ENCODE measurements at places on chromosomes 3 and 15.

- no peak for DNase-seq
These were observed 88.3 kb upstream of the FRMD4B start for GRCh38 chr3:69474186-69474585.

DNA sequence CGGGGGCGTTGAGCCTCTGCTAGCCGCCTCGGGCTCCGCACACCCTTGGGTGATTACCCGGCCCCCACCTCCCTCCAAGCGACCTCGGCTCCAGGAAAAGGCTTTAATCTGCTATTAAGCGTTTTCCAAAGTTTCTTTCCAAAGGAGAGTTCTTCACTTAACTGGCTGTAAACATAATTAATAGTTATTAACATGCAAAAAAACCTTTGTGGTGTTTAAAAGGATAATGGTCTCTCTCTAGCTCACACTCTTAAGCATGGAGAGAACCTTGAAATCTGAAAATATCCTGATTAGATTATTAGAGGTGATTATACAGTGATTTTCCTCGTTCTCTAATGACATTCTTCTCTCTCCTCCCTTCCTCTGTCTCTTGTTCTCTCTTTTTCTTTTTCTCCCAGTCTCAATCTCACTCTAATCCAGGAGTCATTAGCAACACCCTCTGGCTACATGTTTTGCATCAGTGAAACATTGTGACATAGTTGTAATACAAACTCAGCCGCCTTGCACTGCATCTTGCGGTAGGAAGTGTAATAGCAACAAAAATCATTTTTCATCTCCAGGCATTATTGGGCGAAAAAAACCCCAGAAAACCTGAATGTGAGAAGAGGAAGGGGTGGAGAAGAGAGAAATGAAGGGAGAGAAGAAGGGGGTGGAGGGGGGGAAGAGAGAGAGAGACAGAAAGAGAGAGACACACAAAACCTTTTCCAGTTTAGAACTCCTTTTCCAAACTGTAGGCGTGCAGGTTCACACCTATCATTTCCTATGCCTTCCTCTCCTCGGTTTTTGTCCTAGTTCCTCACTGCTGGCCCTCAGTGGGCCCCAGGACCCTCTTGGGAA is 24.4 kb downstream of the NR2F2 start:
- DNase-seq = no peak

GRCh38 chr3:66442254-66443117 is 58.3 kb downstream of the LRIG1 start:
- peak; percentile 69 for DNase-seq

DNA sequence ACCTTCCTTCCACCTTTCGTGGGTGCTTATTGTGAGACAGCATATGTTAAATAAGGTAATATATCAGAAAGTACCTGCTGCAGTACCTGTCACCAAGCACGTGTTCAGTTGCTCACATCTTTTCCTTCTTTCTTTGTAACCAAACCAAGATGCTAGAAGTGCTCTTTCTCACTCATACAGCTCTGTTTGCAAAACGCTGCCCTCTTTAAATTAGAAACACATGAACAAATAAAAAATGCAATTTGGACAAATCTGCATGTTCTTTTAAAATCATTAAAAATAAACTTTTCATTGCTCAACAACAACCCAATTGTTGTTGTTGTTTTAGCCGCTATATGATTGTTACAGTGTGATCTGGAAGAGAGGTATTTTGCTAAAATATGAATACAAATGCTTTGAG is 193.5 kb upstream of the ZBTB20 start:
- DNase-seq = no peak

DNA sequence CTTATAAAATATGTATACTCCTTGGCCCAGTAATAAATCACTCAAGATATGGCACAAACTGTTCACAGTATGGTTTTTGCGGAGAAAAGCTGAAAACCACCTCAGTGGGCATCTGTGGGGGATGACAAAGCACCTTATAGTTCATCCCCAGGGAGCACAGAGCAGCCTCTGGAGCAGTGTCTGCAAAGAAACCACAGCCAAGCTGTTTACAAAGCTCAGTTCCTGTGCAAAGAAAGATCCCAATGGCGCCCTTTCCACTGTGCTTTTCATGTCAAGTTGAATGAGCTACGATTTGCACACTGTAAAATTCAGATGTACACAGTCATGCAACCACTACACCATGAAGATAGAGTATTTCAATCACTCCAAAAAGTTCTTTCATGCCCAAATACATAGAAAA is 2.5 kb upstream of the EFCC1 start:
- DNase-seq = no peak

- peak; percentile 8 for DNase-seq
These were observed 476.6 kb upstream of the ROBO1 start for GRCh38 chr3:80244390-80244789.

DNA sequence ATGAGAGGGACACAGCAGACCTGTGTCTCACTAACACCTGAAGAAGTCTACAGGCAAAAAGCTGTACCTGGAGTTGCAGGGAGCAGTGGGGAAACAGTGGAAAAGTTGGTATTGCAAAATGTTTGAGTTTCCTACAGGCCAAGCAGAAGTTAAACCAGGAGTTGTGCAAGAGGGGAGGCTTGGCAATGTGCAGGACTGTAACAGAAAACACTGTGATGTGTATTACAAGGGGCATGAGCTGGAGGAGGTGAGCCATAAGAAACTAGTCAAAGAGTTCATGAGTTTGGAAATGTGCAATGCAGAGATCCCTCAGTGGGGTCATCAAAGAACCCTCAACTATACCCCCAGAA is 47.1 kb upstream of the SERPINI2 start:
- DNase-seq = no peak

DNA sequence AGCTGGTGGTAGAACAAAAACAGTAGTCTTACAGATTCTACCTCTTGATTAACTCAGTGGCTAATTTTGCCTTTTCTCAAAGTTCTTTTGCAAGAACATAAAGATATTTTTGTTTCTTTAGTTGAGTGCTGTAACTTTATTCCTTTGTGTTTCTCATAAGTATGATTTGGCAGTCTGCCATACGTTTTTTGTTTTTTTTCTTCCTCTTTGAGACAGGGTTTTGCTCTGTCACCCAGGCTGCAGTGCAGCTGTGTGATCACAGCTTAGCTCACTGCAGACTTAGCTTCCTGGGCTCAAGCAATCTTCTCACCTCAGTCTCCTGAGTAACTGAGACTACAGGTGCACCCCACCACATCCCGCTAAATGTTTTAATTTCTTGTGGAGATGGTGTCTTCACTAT is 22.4 kb downstream of the B3GNT5 start:
- DNase-seq = no peak

- DNase-seq = no peak
These were observed 55.1 kb downstream of the RBMS3 start for GRCh38 chr3:29335943-29336342.

DNA sequence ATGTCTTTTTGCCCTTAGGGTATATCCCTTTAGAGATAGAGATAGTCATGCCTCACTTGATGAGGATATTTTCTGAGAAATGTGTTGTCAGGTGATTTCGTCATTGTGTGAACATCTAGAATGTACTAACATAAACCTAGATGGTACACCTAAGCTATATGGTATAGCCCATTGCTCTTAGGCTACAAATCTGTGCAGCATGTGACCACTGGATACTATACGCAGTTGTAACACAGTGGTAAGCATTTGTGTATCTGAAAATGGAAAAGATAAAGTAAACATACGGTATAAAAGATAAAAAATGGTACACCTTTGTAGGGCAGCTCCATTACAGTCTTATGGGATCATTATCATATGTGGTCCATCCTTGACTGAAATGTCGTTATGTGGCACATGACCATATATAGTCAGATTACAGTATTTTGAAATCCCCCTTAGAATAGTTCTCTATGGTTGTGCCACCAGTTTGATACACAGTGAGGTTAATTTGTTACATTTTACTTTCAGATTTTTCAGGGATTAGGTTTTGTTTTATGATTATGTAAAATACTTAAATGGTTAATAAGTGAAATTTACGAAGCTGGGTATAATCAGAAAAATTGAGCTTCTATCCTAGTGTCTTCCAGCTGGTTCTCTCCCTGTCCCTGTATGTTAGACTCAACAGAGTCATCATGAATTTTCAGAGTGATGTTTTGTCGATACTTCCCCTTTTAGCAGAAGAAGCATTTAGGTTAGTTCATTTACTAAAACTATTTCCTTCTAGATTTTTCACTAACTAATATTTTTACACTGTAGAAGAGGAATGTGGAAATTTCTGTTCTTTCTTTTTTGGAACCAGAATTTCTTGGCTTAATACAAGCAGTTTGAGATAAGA is 12.8 kb downstream of the SETD5 start:
- DNase-seq = no peak

- no peak for DNase-seq
These were observed 69.2 kb upstream of the ICE2 start for GRCh38 chr15:60548101-60548500.

DNA sequence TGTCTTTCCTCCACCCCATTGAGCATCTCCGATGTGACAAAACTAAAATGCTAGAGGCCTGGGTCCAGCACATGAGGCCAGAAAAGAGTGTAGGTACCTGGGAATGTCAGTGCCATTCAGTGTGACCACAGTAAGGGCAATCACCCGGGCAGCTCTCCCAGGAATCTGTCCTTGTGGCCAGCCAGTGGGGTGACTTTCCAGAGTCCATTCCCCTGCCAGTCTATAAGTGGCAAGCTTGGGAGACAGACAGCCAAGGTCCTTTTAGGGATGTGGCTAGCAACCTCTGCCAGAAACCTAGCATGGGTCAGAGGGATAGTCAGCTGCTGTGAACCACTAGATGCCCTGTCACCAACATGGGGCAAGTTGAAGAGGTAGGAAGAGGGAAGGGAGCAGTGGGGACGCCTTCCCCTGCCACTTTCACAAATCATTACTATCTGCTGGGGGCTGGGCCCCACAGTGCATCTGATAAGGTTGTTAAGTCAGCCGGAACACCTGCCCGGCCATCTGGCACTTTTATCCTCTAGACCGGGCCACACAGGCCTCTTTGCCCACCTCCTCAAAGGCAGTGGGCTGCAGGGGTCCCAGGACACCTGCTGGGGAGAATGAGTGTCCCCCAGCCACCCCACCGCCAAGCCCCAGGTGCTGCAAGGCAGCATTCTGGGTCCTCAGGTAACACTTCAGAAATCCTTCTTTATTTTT is 24.8 kb upstream of the DET1 start:
- DNase-seq = no peak

- DNase-seq = no peak
These were observed 44.2 kb downstream of the ZNF589 start for GRCh38 chr3:48285132-48285531.

GRCh38 chr3:88180398-88180999 is 30.7 kb downstream of the C3orf38 start:
- peak; percentile 30 for DNase-seq

DNA sequence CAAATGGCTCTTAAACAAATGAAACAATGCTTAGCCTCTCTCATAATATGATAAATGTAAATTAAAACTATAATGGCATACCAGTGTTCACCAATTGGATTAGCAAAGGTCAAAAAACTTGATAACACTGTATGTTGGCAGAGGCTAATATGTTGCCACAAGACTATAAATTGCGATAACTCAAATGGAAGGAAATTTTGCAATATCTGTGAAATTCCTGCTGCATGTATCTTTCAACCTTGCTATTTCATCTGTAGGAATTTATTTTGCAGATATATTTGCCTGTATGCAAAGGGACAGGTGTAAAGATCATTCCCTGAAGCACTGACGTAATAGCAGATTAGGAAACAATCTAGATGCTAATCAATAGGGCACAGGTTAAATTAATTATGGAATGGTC is 191.4 kb upstream of the EIF1B start:
- DNase-seq = no peak

GRCh38 chr3:179309225-179310078 is 13.4 kb upstream of the ZNF639 start:
- no peak for DNase-seq
